Upper lobe of left lung (tissue), 6 donors: ENCODE measurements at places on chromosomes 7 and 10. TPM values are rescaled to one million over a fixed set of nuclear protein-coding genes. Genes with fewer than 3 reads are reported as not detected.

- no peak for DNase-seq
Observed at GRCh38 chr7:147824671-147825070, 765.9 kb upstream of the C7orf33 start.

DNA sequence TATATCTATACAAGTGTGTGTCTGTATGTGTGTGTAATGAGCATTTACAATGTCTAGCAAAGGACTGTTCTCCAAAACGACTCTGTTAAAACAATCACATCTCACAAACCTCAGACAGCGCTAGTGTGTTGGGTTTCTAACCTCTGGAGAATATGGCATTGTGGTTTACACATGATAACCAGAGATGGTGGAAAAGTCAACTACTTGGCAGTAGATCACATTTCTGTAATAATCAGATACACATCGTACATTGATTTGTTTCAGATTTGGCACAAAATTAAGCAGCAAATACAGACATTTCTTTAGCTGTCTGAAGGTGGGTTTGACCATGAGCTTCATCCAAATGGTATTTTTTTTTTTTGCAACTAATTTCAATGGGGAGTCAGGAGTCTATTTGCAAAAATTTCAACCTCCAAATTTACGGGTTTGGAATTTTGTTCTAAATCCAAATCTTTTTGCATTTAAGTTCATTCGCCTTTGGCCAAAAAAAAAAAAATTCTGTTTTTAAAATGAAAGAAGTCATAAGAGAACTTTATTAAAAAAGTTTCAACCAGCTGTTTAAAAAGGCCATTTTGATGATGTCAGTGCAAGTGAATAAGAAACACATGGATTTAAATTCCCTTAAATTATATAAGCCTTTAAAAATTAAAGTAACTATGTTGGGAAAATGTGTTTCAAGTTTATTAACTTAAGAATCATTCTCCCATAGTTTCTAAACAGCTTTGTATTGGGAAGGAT lies 127.8 kb downstream of the TMEM26 start:
- DNase-seq, result no peak

GRCh38 chr7:86485827-86486226 lies 157.9 kb upstream of the GRM3 start:
- no peak for DNase-seq

DNA sequence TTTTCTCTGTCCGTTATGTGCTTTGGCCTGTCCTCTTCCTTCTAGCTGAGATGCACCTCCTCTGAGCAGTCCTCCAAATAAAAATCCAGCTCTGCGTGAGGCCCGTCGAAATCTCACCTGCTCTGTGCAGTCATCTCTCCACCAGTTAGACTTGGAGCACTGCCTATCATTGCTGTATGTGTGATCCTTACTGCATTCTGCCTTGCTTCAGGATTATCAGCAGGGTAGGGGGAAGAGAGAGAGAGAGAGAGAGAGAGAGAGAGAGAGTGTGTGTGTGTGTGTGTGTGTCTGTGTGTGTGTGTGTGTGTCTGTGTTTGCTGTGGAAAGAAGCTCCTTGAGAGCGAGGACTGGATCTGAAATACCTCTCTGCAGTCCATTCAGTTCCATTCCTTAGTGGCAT lies 129.4 kb downstream of the CCNY start:
- no peak for DNase-seq

- no peak for DNase-seq
Observed at GRCh38 chr10:29751684-29752083, 116.9 kb upstream of the SVIL start.

GRCh38 chr7:3673524-3673923 lies 372.5 kb downstream of the SDK1 start:
- DNase-seq, result no peak

DNA sequence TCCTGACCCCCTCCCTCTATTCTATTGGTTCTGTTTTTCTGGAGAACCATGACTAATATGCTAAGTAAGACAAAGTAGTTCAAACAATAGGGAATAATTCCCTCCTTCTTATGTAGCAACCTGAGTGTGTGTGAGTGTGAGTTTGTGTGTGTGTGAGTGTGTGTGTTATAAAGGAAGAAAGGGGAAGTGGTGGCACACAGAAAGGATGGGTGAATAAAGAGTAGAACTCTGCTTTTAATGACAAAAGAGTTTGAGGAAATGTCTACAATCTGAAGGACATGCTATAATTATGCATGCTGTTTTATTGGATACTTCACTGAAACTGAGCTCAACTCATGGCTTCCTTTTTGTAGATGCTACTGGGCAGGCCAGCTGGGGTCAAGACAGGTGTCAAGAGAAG lies 489.5 kb downstream of the REEP3 start:
- DNase-seq, result no peak

DNA sequence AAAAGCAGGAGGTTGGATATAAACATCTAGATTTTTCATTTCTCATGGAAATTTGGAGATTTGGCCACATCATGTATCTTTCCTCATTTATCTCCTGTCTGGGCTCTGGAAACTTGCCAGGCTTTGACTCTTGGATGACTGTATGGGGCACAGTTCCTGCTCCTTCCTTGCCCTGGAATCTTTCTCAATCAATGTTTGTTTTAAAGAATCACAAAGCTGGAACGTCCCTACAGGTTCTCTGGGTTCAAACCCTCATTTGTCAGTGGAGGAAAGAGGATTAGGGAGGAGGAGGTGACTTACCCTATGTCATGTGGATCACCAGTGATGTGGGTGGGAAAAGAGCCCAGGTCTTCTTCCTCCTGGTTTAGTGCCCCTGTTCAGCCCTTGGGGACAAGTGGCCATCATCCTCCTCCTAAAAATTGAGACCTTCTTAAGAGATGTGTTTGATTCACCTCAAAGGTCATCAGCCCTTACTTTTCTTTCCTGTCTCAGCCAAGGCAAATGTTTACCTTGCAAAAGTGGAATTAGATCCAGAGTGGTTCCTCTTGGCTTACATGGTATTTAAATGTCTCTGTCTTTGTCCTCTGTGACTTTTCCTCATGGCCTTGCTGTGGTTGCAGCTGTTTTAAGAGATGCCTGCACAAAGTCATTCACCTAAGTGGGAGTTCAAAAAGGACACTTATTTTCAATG lies 38.8 kb upstream of the PDZD8 start:
- DNase-seq, result no peak

DNA sequence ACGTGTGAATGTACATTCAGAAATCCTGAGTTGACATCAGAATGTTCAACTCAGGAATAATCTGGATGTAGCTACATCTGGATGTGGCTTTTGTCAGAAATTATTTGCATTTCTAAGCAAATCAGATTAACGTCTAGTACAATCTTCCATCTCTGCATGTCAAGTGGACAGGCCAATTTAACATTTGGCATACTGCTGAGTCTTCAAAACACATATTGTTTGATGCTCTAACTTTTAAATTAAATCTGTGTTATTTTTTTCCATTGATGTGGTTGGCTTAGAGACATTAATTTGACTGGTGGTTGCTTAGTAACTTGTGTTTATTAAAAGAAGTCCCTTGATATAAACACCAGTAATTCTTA lies 3.4 kb downstream of the STAMBPL1 start:
- no peak for DNase-seq

GRCh38 chr7:102859084-102859798 lies 53.6 kb upstream of the LRRC17 start:
- no peak for DNase-seq

DNA sequence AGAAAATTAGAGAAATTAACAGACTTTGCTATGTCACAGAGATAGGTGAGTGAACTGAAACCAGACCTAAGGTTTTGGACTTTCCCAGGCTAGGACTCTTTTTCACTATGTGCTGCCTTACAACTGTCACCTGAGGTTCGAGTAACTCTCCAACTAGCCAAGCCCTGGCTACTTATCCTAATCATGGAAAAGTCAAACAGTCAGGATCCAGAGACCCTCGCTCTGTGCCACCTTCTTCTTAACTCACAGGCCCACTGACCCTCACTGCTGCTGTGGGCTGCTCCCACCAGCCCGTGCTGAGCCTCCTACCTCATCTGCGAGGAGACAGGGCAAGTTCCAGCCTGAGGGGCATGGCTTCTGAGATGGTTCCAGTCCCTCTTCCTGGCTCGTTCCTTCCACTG lies 211.4 kb upstream of the KLF14 start:
- no peak for DNase-seq

GRCh38 chr7:103964269-103964668 lies 25.2 kb downstream of the RELN start:
- no peak for DNase-seq

- DNase-seq, result no peak
Observed at GRCh38 chr10:75283078-75283670, 47.4 kb upstream of the COMTD1 start.

- DNase-seq, result no peak
Observed at GRCh38 chr7:23544913-23545354, 13.2 kb upstream of the TRA2A start.

- no peak for DNase-seq
Observed at GRCh38 chr7:24660546-24660945, 87.3 kb downstream of the PALS2 start.

DNA sequence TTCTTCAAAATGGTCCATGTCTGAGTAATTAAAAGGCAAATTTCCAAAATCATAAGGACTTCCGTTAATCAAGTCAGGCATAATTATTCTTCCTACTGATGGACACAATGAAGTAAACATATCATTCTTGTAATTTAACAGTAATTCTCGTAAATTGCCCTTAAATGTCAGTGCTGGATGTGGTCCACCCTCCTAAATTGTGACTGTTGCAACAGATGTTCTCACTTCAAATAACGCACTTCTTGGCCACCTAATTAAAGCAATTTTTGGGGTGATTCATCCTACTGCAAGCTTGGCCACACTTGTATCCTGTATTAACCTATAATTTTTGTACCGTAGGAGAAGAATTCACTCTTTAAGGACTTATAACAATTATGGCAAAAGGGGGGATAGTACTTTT lies 1.9 kb downstream of the COL1A2 start:
- DNase-seq, result no peak

DNA sequence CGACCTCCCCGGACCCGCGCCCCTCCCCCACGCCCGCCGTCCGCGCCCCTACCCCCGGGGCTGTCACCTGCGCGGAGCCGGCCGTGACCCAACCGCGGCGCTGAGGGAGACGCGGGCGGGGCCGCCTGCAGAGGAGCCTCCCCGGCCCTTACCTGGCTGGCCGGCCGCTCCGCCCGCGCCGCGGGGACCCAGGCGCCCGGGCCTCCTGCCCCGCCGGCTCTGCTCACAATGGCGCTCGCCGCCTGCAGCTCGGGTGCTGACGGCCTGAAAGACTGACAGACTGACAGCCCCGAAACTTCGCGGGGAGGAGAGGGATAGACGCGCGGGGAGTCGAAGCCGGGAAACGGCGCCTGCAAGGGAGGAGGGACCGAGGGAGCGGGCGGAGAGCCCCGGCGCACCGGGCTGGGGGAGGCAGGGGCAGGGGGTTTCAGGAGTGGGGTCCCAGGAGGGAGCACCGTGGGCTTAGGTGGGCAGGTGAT lies 393 bp downstream of the ZNF467 start:
- DNase-seq, result peak; percentile 35

GRCh38 chr7:139851770-139852481 lies 22.9 kb downstream of the TBXAS1 start:
- no peak for DNase-seq

DNA sequence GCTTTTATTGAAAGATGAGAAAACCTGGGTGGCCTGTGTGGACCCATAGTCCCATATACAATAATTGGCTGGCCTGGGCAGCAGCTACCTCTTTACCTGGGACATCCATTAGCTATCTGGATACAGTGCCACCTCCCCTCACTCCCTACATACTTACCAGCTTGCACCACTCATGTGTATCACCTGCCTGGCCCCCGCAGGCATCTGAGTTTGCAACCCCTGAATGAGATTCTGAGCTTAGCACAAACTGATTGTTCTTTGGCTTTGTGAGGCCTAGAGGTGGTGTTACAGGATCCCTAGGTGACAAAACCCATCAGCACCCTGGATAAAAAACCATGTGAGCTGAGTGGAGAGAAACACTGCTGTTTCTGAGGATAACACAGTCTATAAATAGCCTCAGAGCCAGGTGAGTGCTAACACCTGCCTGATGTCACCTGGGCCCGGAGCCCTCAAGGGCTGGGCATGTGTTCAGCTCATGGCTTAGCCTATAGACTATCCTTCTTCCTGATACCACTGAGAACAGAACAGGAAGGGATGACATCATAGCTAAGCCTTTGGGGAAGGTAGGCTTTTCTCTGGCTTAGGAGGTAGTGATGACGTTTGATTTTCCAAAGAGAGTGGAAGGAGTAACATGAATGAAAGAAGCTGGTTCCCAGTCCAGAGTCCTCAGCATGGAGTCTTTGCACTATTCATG lies 2.6 kb upstream of the PPIF start:
- DNase-seq, result peak; percentile 22

GRCh38 chr10:26858707-26859034 lies 2.1 kb downstream of the ABI1 start:
- no peak for DNase-seq

DNA sequence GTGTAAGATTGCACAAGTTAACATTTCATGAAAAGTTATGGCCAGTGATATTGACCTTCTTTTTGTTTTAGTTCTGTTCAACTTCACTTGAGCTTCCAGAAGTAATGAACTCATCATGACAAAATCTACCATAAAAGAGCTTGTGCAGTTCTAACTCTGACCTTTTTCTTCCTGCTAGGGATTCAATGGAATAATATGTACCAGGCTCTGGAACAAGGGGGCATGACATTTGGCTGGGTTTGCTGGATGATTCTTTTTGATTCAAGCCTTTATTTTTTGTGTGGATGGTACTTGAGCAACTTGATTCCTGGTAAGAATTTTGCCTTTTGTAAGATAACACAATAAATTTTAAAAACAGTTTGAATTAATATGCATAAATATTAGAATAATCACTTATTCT lies 205.0 kb downstream of the ABCA13 start:
- no peak for DNase-seq

- no peak for DNase-seq
Observed at GRCh38 chr7:157793087-157793353, 456.2 kb downstream of the DNAJB6 start.

DNA sequence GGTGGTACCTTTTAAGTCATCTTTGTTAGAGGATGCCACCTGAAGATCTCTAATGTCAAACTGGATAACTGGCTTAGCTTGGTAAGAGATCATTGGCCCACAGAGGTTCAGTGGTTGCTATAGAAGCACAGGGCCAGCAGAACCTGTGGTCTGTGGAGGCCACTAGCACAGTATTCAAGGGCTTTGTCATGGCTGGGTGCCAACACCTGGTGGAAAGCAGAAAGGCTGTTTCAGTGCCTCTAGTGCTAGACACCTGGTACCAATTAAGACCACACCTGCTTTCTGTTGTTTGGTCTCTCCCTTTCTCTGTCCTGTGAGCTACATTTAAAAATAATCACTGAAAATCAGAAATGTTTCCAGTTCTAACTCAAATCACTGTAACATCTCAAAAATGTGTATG lies 10.0 kb upstream of the PCGF5 start:
- DNase-seq, result peak; percentile 76

GRCh38 chr10:58909881-58910280 lies 266.6 kb upstream of the PHYHIPL start:
- no peak for DNase-seq

VAX1 gene
- not detected for total RNA-seq

AKR1C4 gene
- total RNA-seq, result not detected

NPFFR1 gene
- 0.30 TPM for total RNA-seq

WNT8B gene
- not detected for total RNA-seq

LRRC4 gene
- 13.6 TPM for total RNA-seq

ARHGEF35 gene
- total RNA-seq, result 8.4 TPM

NODAL gene
- total RNA-seq, result not detected

PRLHR gene
- total RNA-seq, result 2.1 TPM

THAP5 gene
- total RNA-seq, result 21.8 TPM

STK17A gene
- 55.6 TPM for total RNA-seq

DGKI gene
- 4.5 TPM for total RNA-seq

CNTNAP2 gene
- total RNA-seq, result 0.44 TPM

KNDC1 gene
- total RNA-seq, result 9.6 TPM

PLXNA4 gene
- total RNA-seq, result 1.1 TPM

DGKB gene
- not detected for total RNA-seq

TAS2R5 gene
- total RNA-seq, result 8.4 TPM
